PC-9 (cell line): ENCODE measurements at places on chromosomes 4 and X. TPM values are rescaled to one million over a fixed set of nuclear protein-coding genes. Genes with fewer than 3 reads are reported as not detected.

DNA sequence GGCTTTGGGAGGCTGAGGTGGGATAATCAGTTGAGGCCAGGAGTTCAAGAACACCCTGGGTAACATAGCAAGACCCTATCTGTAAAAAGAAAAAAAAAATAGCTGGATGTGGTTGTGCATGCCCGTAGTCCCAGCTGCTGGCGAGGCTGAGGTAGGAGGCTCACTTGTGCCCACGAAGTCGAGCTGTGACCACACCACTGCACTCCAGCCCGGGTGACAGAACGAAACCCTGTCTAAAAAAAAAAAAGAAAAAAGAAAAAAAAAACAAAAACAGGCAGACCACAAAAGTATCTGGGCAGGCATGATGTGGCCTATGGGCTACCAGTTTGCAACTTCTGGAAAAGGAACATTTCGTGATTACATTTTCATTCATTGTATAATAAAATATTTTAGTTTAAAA, 38.1 kb upstream of the RASGEF1B start:
- no peak for DNase-seq

DGAT2L6 gene
- total RNA-seq = not detected in 2 replicates

- peak; percentile 48 for DNase-seq
These were observed 586 bp downstream of the BCAP31 start for GRCh38 chrX:153723351-153724251.

DNA sequence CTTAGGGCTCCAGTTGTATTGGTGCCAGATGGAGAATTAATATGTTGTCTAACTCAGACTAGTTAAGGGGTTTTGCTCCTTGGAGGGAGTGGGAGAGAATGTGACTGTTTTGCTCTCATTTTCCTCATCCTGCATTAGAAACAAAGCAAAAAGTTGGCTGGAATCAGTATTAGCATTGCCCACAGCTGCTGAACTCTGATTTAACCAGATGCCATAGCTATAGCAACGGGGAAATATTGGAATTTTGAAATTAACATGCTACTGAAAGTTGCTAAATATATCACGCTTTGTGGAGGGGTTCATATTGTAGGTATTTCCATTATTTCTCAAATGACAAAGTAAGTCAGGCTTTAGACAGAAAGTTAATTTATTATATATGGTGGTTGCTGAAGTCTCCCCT, 66.7 kb upstream of the EOLA2 start:
- DNase-seq = no peak

NAP1L2 gene
- not detected in 2 replicates for total RNA-seq

DNA sequence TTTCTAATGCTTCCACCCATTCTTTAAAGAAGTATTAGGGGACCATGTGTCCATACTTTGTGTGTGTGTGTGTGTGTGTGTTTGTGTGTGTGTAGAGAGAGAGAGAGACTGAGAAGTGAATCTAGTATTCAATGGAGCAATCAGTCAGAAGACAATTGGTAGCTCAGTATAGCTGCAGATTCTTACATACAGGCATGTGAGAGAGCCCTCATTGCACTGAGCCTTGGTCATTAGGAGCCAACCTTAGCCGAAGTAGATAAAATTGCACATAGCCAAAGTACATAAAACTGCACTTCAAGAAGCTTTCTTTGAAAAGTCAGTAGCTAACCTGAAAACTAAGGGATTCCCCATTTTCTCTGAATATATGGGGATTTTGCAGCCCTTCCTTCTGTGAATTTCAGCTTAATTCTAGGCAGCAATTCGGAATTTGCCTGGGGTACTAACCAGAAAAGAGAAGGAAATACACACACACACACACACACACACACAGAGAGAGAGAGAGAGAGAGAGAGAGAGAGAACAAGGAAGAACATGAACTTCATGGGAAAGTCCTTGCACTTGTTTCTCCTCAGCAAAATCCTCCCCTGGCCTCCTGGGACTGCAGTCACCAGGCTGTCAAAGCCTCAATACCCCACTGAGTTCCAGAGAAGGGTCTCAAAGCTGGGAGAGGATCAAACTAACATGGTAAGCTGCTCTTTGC, 1.7 kb upstream of the PRDM8 start:
- DNase-seq = no peak

PCDH10 gene
- not detected in 2 replicates for total RNA-seq

POLN gene
- total RNA-seq = 0.18 and 1.3 TPM in 2 replicates

DNA sequence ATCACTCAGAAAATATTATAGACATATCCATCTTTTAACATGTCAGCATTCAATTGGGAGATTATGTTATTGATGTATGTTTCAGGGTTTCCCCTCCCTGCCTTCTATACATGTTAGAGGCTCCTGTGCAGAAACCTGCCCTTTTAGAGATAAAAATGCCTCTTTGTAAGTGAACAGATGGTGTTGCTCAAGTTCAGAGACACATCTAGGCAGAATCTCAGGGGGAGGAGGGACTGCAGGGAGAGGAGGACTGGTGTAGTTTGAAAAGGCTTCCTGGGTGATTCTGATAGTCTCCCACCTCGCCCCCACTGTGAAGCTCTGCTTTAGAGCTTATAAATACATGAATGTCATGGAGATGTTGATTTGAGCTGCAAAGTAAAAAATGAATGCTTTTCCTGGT, 12.0 kb upstream of the UNC5C start:
- no peak for DNase-seq

DNA sequence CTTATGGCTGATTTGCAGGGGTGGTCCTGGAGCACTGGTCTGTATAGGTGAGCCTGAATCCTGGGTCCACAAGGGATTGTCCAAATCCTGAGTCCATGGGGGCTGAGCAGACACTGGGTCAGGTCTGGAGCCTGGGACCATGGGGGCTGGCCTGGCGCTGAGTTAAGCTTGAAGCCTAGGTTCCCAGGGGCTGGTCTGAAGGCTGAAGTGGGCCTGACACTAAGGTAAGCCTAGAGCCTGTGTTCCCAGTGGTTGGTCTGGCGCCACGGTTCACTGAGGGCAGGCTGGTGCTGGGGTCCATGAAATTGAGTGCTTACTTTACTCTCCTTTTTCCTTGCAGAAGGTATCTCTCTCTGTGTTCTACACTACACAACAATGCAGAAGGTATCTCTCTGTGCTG, 155.8 kb downstream of the RBM46 start:
- DNase-seq = no peak

DNA sequence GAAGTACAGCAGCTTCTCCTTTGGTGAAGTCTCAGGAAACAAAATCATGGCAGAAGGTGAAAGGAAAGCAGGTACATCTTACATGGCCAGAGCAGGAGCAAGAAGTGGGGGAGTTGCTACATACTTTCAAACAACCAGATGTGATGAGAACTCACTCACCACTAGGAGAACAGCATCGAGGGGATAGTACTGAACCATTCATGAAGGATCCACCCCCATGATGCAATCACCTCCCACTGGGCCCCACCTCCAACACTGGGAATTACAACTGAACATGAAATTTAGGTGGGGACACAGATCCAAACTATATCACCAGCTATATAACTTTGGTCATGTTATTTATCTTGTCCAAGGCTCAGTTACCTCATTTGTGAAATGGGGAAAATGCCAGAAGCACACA, 159.4 kb downstream of the OPHN1 start:
- DNase-seq = no peak

IL15 gene
- 4.2 and 4.8 TPM in 2 replicates for total RNA-seq

DNA sequence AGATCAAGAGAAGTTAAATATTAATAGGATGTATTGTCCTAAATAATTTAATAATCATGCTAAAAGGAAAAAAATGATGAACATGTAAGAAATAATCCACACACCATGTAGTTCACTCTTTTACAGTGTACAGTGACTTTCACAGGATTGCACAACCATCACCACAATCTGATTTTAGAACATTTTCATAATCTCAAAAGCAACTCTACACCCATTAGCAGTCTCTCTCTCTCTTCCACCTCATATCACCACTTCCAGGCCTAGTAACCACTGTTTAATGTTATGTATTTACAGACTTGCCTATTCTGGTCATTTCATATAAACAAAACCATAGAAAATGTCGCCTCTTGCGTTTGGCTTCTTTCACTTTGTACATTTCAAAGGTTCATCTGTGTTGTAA, 153.4 kb downstream of the FSTL5 start:
- DNase-seq = no peak

CXorf51B gene
- not detected in 2 replicates for total RNA-seq

CFI gene
- 1.6 and 2.2 TPM in 2 replicates for total RNA-seq

- DNase-seq = no peak
These were observed 509 bp downstream of the CXXC4 start for GRCh38 chr4:104494185-104494584.

PRKX gene
- total RNA-seq = 31.5 and 33.3 TPM in 2 replicates

DNA sequence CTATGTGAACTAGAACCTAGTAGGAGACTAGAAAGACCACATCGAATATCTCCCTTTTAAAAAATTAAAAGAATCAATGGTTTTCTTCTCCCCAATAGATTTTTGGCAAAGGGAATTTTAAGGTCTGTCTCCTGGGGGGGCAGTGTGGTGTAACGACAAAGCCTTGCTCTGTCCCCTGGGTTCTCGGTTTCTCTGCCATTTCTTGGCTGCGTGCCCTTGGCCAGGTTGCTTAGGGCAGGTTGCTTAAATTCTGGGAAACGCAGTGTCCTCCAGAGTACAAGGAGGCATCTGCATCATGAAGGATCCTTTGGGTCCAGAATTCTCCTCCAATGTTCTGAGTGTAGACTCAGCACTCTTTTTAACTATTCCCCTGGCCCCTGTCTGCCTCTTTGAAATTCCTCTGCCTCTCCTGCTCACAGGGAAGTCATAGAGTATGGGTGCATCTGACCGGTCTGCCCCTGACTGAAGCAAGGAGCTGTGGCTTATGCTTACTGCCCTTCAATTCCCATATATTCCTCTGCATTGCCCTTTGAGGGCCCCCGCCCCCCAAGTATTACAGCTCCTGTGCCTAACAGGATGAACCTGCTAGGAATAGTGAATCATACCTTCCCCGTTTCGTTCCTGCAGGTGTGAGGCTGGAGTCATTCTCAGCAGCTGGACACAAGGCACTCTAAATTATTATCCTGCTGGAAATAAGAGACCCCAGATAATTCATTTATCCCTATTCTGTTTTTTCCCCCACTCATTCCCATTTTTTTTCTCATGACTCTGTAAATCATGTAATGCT, 2.2 kb downstream of the KIT start:
- DNase-seq = no peak

DNA sequence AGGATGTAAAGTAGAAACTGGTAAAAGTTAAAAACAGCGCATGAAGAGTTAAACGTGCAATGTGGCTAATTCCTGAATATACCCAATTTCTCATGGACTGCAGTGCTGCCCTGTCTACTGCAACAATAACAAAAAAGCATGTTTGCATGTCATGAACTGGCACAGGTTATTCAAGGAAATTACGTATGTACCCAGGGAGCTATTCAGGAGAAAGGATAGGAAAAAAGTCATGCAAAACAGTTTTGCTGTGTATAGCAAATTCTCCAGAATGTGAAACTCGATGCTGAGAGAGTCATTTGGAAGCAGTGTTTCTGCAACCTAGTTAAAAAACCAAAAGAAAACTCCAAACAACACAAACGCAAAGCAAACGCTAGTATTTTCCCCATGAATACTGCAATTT, 381.5 kb upstream of the PRKX start:
- DNase-seq = no peak

F8A2 gene
- total RNA-seq = 13.5 TPM in 1 of 2 replicates, not detected in the other

DNA sequence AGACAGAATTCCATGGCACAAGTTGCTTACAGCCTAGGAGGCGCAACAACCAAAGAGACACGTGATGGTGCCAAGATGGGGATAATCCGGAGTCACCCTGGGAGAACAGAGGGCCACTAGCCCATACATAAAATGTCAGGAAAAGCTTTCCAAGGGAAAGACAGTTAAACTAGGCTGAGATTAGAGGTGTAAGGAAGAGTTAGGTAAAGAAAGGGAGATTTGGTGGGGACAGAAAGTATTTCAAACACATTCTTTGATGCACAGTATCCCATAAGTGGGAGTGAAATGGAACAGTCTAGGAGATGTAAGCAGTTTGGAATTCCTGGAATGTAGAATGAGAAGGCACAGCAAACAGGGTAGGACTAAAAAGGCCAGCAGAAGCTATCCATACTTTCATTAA, 860.9 kb upstream of the LCORL start:
- DNase-seq = peak; percentile 36

DNA sequence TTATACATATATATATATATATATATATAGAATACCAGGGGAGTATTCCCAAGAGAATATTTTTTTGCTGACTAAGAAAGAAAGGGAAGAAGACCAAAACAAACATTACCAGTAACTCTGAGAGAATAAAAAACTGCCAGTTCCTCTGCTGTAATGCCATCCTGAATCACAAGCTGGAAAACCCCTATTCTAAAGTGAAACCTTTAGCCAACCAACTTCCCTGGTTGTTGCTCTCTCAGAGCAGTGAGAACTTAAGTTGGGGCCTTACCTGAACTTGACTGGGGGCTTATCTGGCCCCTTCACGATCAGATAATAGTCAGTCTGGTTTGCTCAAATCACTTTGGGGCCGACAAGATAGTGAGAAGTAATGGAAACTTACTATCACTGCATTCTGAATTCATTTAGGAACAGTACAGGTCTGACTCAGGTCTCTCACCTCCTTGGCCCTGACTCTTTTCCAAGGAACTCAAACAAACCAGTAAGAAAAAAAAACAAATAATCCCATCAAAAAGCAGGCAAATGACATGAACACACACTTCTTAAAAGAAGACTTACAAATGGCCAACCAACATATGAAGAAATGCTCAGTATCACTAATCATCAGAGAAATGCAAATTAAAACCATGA, 62.5 kb downstream of the CD40LG start:
- DNase-seq = no peak

GRCh38 chr4:94160774-94161173, 46.9 kb upstream of the SMARCAD1 start:
- DNase-seq = no peak

DNA sequence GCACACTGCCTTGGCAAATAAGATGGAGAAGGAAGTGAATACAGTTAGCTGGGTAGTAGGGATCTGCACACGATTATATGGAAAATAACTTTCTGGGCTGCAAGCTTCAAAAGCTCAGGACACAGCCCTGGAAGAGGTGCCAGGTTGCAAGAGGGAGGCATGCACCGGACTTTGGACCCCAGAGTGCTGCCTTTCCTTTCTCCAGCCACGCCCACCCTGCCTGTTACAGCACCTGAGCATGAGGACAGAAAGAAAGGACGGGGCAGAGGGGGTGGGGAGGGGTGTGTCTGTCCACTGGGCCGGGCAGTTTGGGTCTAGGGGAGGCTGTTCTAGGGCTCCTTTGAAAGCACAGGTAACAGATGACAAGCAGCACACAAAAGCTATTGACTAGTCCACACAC, 152.8 kb downstream of the ENPP6 start:
- no peak for DNase-seq

BEX5 gene
- not detected in 2 replicates for total RNA-seq

ANXA3 gene
- 139 and 140 TPM in 2 replicates for total RNA-seq

SPACA5 gene
- total RNA-seq = not detected in 2 replicates

GRCh38 chr4:19051831-19052230, 1030.3 kb upstream of the LCORL start:
- peak; percentile 34 for DNase-seq
